ENCODE measurements at places on chromosomes 5 and 9.

GRCh38 chr9:114777821-114778609 is 27.8 kb downstream of the TNFSF15 start:
- DNase-seq = peak; percentile 10

DNA sequence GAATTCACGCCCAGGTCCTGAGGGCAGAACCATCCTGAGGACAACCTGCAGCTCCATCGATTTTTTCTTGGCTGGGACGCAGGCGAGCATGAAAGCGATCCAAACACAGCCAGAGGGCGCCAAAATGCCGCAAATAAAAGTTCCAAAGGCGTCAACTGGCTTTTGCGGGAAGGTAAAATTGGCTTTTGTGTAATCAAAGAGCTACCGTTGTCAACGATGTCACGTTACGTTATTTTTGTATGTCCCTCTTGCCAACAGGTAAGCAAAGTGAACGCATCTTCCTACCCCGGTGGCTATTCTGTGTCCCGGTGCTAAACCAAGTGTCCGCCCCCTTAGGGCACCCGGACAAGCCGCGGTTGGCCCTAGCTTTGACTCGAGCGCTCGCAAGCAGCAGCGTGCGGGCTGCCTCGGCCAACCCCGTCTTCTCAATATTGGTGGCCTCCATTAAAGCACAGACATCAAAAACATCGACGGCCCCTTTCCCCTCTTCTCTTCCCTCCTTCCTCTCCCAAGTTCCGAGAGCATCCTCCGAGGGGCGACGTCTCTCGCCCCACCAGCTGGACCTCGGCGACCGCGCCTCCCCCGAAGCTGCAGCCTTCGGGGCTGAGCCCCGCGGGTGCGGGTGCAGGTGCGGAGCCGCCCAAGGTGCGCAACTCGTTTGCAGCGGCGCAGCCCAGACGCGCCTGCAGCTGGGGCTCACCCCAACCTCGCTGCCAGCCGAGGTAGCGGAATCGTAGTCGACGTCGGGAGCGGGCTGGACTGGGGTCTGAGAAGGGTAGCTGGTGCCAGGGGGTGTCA is 1.1 kb upstream of the BASP1 start:
- peak; percentile 45 for DNase-seq

- DNase-seq = no peak
These were observed 276.9 kb downstream of the SEMA5A start for GRCh38 chr5:9269014-9269413.

- no peak for DNase-seq
These were observed 192.2 kb downstream of the DMAC1 start for GRCh38 chr9:7607421-7607820.

DNA sequence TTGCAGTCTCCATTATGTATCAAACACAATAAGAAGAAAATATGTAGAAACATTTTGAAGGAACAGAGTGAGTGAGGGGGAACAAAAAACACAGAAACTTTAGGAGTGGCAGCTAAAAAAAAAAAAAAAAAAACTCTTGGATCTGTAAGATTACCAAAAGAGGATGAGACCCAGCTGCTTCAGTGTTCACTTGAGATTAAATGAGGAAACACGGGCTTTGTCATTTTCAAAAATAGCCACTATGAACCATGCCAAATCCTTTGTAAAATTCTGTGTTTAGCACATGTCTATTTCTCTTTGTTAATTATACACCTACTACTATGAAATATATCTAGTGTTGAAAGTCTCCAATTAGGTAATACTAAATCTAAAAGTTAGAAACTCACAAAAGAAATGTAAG is 485.9 kb downstream of the EFNA5 start:
- no peak for DNase-seq

- DNase-seq = no peak
These were observed 30.1 kb downstream of the IPPK start for GRCh38 chr9:92639791-92640271.

- no peak for DNase-seq
These were observed 46.8 kb downstream of the APTX start for GRCh38 chr9:32954642-32955041.

DNA sequence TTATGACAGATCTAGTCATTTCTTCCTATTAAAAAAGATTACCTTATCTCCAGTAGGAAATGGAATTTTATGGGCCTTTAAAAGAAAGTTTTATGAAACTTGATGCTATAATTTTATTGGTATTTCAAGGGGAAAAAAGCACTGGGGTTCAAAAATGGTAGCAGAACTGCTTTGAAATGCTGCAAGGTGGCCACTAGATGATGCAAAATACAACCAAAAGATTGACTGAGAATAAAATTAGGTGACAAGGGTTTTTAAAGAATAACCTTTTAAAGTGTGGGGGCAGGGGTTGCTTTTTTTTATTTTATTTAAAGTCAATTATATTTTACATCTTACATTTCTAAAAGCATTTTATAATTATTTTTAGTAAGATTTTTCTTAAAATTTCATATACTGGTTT is 61.7 kb downstream of the KLF9 start:
- no peak for DNase-seq

GRCh38 chr5:75465480-75465879 is 45.9 kb downstream of the CERT1 start:
- no peak for DNase-seq

- no peak for DNase-seq
These were observed 9.7 kb downstream of the SPATA9 start for GRCh38 chr5:95673081-95673480.

GRCh38 chr5:113061846-113062780 is 85.5 kb downstream of the DCP2 start:
- DNase-seq = no peak

DNA sequence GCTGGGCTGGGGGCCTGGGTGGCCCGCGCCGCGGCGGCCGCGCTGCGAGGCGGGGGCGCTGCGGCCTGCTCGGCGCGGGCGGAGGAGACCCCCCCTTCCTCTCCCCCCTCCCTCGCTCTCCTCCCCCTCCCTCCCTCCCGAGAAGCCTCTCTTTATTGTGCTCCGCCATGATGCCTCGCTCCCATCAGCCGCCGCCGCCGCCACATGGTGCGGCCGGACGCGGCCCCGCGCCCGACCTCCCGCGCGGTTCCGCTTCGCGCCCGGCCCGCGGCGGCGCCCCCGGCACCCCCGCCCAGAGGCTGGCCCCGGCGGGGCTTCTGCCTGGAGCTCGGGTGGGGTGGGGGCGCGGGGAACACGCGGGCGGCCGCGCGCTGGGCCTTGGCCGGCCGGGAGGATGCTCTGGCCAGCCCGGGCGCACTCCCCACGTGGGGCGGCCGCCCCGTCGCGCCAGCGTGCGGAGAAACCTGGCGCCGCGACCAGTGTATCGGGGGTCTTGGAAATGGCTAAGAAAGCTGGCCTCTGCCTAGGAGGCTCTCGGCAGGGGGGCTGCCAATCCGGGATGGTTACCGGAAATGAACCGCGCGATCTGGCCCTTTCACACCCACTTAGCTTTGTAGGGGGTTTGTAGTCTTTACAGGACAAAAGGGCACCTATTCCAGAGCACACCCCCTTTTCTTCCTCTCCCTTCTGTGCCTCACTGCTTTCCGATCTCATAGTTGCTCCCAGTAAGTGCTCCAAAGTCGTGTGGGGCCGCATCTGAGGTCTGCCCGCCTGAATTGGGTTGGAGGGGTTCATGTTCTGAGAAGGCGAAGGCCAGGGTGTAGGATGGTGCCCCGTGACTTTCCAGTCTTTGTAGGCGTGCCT is 1.0 kb downstream of the SET start:
- DNase-seq = no peak

- DNase-seq = no peak
These were observed 502.5 kb upstream of the ARRDC3 start for GRCh38 chr5:91885291-91886265.

GRCh38 chr9:36143245-36143641 is 6.7 kb downstream of the GLIPR2 start:
- no peak for DNase-seq

- no peak for DNase-seq
These were observed 377.7 kb upstream of the IRX1 start for GRCh38 chr5:3217771-3218495.

- DNase-seq = no peak
These were observed 52.1 kb downstream of the C9orf50 start for GRCh38 chr9:129568560-129569501.

DNA sequence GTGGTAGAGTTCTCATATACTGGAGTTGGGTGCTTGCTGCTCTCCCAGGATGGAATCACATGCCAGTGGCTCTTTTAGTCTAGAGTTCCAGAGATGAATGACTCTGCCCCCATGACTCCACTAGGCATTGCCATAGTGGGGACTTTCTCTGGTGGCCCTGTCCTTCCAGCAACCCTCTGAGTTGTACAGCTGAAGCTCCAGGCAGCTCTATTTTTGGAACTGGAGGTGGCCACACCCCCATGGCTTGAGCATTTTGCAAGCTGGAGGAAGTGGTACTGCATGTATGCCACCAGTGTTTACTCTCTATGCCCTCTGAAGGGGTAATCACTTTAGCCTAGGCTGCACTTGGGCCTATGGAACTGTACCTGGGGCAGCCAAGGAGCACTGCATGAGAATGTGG is 112.6 kb downstream of the RANBP17 start:
- DNase-seq = no peak

GRCh38 chr5:172683645-172684471 is 42.8 kb downstream of the NEURL1B start:
- DNase-seq = peak; percentile 62

DNA sequence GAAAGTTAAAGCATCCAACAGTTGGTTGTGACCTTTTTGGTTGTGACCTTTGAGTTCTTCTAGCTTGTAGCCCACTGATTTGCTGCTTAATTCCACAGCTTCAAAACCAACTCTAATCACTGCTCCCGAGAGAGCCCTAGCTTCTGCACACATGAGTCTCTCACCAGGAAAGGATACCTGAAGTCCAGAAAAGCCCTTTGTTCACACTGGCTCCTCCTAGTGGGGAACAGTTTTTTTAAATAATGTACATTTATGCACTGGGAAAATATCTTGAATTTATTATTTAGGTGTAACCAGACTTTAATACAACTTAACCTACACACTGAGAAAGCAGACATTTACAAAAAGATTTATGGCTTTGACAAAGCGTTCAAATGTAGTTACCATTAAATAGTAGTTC is 120.2 kb upstream of the CCDC152 start:
- DNase-seq = no peak

DNA sequence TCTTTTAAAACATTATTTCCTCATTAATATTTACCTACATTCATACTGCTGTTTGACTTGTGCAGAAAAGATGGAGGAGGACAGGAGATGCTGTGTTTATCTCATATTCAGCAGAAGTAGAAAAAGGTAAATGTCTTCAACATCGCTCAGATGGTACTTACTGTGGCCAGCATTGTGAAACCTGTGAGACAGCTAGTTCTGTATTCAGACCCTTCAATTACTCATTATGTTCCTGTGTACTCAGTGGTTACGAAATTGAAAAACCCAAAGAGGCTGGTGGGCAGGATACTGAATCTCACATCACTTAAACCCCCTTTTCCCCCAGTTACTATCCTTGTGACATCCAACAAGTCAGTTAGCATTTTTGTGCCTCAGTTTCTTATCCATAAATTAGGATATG is 216.0 kb downstream of the KDM4C start:
- DNase-seq = no peak

GRCh38 chr9:121336665-121337064 is 33.4 kb downstream of the STOM start:
- DNase-seq = no peak

GRCh38 chr5:119275601-119276173 is 80.1 kb upstream of the TNFAIP8 start:
- peak; percentile 36 for DNase-seq

DNA sequence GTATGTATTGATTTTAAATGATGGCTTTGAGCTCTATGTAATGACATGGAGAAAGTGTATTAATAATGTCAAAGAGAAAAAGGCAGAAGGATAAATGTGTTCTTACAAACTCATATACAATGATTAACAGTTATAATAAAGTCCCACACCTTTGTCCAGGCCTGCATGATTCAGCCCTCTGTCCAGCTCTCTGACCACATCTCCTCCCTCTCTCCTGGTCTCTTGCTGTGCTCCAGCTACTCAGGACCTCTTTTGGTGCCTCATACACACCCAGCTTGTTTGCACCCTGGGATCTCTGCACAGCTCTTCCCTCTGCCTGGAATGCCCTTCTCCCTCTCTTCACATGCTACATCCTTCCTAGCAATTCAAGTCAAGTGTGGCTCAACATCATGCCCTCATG is 37.5 kb upstream of the DMRT1 start:
- DNase-seq = no peak

DNA sequence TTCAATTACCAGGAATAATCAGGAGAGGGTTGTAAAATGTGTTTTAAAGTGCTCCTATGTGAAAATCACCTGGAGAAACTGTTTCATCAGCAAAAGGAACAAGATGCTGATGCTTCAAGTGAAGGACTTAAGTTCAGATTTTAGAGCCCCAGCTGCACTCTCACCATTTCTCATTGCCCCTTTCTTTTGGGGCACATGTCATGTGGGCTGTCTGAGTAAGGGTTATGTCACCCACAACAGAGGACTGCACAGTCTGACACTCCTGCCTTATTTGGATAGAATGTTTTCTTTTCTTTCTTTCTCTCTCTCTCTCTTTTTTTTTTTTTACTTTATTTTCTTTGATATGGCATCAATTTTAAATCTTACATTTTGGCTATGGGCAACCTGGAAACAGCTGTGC is 204.1 kb upstream of the EFNA5 start:
- no peak for DNase-seq

DNA sequence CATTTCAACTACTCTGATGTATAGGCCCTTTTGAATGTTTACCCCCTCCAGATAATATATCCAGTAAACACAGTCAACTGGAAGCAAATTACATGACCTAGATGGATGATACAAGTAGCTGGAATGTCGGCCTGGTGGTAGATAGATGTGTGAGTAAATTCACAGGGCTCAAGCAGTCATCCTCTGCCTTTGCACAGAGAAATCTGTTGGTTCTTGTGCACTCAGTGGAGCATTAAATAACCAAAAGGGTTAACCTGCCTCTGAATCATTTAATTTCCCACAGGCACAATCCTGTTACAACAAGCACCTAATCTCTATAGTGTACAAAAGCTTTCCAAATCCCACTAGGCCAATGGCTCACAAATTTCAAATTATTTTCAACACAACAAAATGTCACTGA is 668.3 kb downstream of the DNAH5 start:
- no peak for DNase-seq

GRCh38 chr9:4141296-4141695 is 158.6 kb downstream of the GLIS3 start:
- no peak for DNase-seq

GRCh38 chr5:166509085-166509484 is 1782.4 kb upstream of the WWC1 start:
- DNase-seq = no peak

DNA sequence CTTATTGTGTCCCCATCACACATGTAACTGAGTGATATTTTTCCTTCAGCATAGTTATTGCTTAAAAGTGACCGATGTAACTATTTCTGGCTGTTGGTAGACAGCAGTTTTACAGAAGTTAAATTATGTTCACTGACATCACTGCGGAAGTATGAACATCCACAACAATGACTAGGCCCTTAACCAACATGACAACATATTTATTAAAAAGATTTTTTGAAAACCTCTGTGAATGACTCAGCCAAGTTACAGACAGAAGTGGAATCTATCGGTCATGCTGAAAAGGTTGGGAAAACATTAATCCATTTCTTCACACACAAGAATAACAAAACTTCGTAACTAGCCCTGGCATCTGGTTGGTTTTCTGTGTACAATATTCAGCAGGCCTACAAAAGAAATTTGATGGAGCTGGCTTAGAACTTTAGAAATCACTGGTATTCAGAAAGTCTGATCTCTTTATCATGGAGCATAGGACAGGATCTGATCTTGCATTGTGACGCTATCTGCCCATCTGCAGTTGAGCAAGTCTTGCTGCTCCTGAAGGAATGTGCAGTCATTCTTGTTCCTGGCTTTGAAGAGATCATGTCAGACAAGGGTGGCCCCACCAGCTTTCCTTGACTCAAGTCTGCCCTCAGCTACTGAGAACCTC is 6.5 kb downstream of the GLIS3 start:
- DNase-seq = no peak
